A172 (cell line): ENCODE measurements at places on chromosomes 13 and 19. TPM values are rescaled to one million over a fixed set of nuclear protein-coding genes. Genes with fewer than 3 reads are reported as not detected.

Gene ZNF562
- total RNA-seq = 36.3 and 47.7 TPM in 2 replicates

Gene HTR2A
- total RNA-seq = 0.02 and 0.14 TPM in 2 replicates

Gene SYT5
- total RNA-seq = 0.09 and 1.8 TPM in 2 replicates

Gene FFAR3
- total RNA-seq = not detected in 2 replicates

Gene FFAR1
- total RNA-seq = not detected in 2 replicates

Gene PDE4A
- total RNA-seq = 0.41 and 1.3 TPM in 2 replicates

Gene PEAK3
- 0.22 and 1.7 TPM in 2 replicates for total RNA-seq

Gene C2CD4C
- 8.8 and 12.2 TPM in 2 replicates for total RNA-seq

Gene OR1I1
- not detected in 2 replicates for total RNA-seq

Gene B3GNT8
- 1.4 and 2.6 TPM in 2 replicates for total RNA-seq

Gene ZNF582
- 0.31 and 1.5 TPM in 2 replicates for total RNA-seq

Gene IGFL2
- not detected in 2 replicates for total RNA-seq

Gene VSTM2B
- total RNA-seq = not detected in 2 replicates

Gene SLC10A2
- not detected in 2 replicates for total RNA-seq

Gene SIX5
- total RNA-seq = 9.5 and 14.5 TPM in 2 replicates

Gene HCST
- total RNA-seq = 0.69 TPM in 1 of 2 replicates, not detected in the other

Gene ADAMTSL5
- total RNA-seq = 3.9 and 6.4 TPM in 2 replicates

Gene KLK4
- total RNA-seq = not detected in 2 replicates

Gene TFPT
- 49.9 and 53.8 TPM in 2 replicates for total RNA-seq

Gene ZNF763
- total RNA-seq = 1.1 TPM in 1 of 2 replicates, not detected in the other

Gene SELENOV
- total RNA-seq = not detected in 2 replicates

Gene PGLYRP2
- not detected in 2 replicates for total RNA-seq

Gene TSHZ3
- 4.7 and 5.6 TPM in 2 replicates for total RNA-seq
